ENCODE measurements at places on chromosomes 4 and X.

DNA sequence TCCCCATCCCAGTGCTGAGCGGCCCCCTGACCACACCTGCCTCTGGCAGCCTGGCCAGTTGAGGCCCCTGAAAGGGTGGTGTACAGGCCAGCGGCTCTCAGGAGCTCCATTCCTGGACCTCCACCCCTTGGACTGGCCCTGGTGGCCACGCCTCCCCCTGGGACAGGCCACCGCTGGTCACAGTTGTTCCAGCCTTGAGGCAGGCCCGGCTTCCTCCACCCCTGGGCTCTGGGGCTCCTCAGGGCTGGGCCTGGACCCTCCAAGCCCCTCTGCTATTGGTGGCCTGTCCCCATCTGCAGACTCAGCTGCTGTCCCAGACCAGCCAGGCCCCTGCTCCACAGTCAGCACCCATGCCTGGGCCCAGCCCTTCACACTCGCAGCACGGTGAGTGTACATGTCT, 93.2 kb upstream of the NKX1-1 start:
- no peak for DNase-seq

- no peak for DNase-seq
Measured at GRCh38 chr4:87193958-87194675, 26.3 kb downstream of the KLHL8 start.

DNA sequence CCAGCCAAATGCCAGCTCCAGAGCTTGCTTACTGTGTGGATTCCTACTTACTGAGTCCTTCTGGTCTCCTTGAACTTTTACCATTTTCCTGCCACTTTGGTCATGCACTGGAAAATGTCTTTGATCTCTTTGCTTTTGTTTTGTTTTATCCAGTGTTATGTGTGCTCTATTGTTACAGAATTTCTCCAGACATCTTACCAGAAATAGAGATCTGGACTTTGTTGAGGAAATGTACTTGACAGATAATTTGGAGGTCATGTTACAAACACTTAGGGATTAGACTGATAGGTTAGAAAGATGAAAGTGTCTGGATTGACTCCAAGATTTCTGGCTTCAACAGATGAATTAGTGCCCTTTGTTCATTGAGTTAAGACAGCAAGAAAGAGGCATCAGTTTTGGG, 5.7 kb upstream of the ZNF330 start:
- DNase-seq = no peak

DNA sequence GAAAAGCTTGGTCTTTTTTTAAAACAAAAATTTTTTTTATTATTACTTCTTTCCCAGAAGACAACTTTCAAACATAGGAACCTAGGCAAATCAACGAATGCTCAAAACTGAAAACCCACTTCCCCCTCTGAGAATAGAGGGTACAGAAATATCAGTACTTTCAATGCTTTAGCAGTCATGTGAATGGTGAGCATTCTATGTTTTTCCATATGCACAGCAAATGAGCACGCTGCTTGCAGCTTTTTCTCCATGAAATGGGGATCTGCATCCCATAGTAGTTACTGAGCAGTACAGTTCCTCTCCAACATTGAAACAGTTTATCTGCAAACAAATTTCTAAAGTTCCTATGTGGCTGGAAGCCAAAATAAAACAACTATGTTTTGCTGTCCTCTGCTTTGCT, 108.4 kb upstream of the BMP2K start:
- DNase-seq = no peak

- DNase-seq = no peak
Measured at GRCh38 chrX:16429406-16429805, 220.6 kb upstream of the S100G start.

- no peak for DNase-seq
Measured at GRCh38 chrX:29687687-29688086, 527.7 kb upstream of the MAGEB2 start.

- no peak for DNase-seq
Measured at GRCh38 chrX:28108186-28108945, 127.1 kb upstream of the DCAF8L1 start.

GRCh38 chr4:86834901-86835300, 14.3 kb downstream of the SLC10A6 start:
- DNase-seq = no peak

DNA sequence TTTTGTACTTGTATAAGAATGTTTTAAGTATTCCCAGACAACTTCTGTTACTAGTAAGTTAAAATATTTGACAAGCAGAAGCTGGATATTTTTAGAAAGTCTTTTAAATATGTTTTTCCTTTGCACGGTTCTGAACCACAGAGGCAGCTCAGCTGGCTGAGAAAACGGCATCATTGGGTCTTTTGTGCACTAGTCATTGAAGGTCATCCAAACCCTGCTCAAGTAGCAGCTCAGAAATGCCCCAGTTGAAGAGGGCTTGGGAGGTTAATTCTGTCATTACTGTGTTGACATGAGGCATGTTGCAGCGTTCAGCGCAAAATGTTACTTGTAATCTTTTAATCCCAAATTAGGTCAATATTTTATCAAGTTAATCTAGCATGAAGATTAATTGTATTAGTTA, 383.7 kb upstream of the FAM241A start:
- DNase-seq = no peak

DNA sequence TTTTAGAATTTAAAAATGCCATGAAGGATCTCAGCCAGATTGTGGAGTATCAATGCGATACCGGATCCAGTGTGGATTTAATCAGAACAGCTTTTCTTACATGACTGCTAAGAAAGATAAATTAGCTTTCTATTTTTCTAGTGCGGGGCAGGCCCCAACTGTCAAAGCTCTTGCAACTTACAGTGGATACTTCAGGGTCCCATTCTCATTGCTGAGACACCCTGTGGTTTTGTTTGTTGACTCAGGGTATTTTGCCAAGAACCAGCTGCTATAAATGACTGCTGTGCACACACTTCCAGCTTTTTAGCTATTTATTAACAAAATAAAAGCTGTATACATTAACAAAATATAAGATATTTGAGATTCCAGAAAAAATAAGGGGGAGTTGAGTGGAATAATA, 166.4 kb downstream of the DCLK2 start:
- no peak for DNase-seq

DNA sequence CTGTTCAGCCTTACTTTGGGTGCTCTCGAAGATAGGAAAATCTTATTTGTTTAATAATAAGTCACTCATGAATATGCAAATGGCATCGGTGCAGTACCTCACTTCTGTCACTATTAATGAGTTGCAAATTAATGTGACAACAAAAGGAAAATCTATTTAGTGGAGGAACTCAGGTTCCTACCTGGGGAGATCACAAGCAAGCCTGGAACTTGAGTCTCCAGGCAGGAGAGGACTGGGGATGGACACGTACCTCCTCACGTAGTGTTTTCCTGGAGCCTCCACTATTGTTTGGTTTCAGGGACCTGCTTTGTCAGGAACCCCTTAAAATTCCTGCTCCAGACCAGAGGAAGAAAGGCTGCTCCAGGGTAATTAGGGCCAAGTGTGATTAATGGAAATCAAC, 82.1 kb downstream of the BCOR start:
- no peak for DNase-seq

DNA sequence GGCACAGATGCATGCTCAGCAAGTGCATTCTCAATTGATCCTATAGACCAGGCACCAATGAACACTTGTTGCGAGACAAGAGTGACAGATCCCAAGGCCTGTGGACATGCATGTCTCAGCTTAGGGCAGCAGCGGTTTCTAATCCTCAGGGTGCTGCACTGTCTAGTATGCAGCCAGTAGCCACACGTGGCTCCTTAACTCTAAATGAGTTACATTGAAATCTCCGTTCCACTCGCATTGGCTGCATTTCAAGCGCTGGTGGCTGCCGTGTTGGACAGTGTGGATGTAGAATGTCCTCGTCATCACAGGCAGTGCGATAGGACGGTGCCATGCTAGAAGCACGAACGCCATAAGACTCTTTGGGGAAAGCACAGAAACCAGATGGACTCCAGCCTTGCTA, 24.0 kb upstream of the AFAP1 start:
- DNase-seq = no peak

GRCh38 chr4:49032440-49033161, 46.5 kb downstream of the CWH43 start:
- no peak for DNase-seq

GRCh38 chr4:10006231-10006600, 15.1 kb downstream of the SLC2A9 start:
- DNase-seq = no peak

DNA sequence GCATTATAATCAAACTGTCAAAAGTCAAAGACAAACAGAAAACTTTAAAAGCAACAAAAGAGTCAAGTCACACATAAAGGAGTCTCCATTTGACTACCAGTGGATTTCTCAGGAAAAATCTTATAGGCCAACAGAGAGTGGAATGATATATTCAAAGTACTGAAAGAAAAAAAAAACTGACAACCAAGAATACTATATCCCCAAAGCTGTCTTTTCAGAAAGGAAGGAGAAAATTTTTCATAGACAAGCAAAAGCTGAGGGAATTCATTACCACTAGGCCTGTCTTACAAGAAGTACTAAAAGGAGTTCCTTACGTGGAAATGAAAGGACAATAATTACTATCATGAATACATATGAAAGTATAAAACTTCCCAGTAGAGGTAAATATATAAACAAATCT, 39.0 kb downstream of the SLC10A7 start:
- no peak for DNase-seq

DNA sequence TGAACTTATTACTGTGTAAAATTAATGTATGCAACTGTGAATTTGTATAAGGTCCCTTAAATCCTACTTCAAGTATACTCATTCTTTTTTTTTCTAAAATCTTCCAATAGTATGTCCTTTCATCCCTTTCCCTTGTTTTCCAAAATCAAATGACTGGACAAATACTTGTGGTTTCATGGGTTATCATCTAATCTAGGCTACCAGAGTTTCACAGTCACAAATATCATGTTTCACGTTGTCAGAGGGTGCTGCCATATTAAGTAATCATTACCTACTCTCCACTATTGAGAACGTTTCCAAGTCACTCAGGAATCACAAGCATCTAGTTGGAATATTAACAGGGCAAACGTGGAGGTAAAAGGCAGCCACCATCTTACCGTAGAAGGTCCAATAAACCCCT, 1235.0 kb upstream of the TENM3 start:
- no peak for DNase-seq

DNA sequence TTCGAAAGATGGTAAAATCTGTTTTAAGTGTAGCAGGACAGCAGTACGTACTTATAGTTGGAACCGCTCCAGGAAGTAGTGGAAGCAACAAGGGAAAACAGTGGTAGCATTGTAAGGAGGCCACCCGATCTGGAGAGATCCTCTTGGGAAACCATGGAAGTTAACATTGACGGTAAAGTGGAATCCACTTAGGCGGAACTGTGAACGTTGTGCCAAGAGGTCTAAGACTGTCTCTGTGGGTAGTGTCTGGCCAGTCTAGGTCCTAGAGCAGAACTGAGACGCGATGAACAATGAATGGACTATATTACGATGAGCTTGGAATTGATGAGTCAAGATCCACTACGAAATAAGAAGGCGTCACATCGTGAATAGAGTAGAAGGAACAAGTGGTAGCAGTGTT, 124.0 kb downstream of the TENM3 start:
- DNase-seq = no peak

DNA sequence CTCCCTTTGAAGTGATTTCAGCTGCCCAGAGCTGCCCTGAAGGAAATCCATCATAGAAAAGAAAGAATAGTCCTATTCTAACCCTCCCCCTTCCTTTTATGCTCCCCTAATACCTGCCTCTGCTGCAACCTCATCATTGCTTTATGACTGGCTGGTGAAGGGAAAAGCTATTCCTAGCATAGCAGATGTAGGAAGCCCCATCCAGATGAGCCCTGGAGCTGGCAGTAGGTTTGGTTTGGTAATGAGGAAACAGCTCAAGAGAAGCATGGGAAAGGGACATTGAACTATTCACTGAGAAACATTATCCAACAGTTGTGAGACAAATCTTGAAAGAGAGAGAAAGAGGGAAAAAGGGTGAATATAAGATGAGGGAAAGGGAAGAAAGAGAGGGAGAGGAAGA, 29.2 kb downstream of the ARSJ start:
- DNase-seq = no peak

DNA sequence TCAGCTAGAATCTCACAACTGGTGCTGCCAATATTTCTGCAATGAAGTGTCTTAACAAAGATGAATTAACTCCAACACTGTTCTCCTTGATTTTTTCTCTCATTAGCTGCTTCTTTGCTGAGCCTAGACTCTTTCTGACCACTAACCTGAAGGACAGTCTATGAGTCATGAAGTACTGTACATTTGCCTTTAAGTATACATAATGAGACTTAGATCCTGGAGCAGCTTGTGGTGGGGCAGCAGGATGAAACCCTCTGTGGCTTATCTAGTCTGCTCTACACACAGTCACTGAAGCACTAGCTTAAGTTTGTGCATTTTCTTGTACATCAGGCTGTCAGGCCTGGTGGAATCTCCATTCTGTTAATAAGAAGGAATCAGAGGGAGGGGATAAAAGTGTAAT, 307.4 kb upstream of the SMIM31 start:
- no peak for DNase-seq

DNA sequence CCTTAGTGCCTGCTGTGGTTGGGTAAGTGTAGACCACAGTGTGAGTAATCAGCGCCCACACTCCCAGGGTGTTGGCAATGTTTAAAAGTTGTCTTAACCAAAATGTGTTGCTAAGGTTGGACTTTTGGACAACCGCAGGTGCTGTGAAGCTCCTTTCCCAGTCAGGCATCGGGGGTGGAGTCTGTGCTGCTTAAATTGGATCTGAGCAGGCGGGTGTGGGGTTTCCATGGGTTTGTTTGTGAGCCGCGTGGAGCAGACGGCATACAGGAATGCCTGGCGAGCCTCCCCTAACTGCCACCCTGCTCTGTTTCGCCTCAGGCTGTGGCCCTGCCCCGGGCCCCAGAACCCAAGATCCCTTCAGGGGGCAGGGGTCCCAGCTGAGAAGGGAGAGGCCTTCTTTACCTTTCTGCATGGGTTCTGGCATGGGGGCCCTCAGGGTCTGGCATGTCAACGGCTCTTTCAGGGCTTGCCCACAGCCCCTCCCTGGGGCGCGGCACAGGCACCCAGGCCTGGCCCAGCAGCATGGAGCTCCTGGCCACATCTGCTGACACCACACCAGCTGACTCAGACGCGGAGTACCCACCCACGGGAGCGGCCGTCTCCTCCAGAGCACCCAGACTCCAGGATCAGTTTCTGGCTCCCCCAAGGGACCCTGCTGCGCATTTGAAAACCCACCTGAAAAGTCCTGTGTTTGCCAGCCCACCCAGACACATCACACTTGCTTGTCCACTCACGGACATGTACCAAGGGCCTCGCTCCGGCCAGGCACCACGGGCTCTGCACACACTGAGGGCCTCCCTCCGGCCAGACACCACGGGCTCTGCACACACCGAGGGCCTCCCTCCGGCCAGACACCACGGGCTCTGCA, 5.1 kb upstream of the SPON2 start:
- peak; percentile 70 for DNase-seq

- DNase-seq = no peak
Measured at GRCh38 chr4:103289186-103289585, 91.0 kb upstream of the CENPE start.

- DNase-seq = no peak
Measured at GRCh38 chrX:43940816-43941474, 32.2 kb downstream of the NDP start.

- DNase-seq = no peak
Measured at GRCh38 chrX:101429934-101430333, 21.9 kb downstream of the HNRNPH2 start.

- no peak for DNase-seq
Measured at GRCh38 chr4:150750824-150751223, 168.9 kb downstream of the MAB21L2 start.

GRCh38 chr4:110550260-110550659, 72.6 kb downstream of the PITX2 start:
- DNase-seq = no peak

- DNase-seq = peak; percentile 4
Measured at GRCh38 chrX:130415201-130415600, 13.4 kb downstream of the RBMX2 start.

- DNase-seq = peak; percentile 46
Measured at GRCh38 chr4:72701987-72702819, 133.2 kb upstream of the ADAMTS3 start.

GRCh38 chrX:47321823-47322371, 48.5 kb upstream of the ZNF157 start:
- DNase-seq = no peak

All from CD4-positive, alpha-beta T cell treated with Interleukin-17A for 1 hour (primary cell).